ENCODE measurements at places on chromosomes 12 and 14.
A peak's percentile ranks its signal among the peaks of the same experiment; 100 is the strongest.

DNA sequence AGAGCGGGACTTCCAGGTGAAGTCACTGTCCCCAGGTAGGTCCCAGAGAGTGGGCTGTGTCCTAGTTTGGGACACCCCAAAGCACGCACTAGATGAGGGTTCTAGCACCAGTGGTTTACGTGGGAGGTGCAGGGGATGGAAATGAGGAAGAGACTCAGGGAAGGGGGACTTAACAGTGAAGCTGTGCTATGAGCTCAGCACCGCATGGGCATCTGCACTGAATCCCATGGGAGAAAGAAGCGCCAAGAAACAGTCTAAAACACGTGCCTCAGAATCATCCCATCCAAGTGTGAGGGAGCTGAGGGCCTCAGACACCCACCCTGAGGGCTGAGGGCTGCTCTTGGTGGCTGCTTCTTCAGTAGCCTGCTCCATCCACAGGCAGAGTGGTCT lies 71.5 kb upstream of the ZFP36L1 start:
- no peak for DNase-seq

- DNase-seq, result no peak
Measured at GRCh38 chr14:104639885-104640548, 35.4 kb upstream of the TMEM179 start.

- no peak for DNase-seq
Measured at GRCh38 chr14:97874394-97874793, 1077.2 kb downstream of the VRK1 start.

GRCh38 chr12:56258820-56259183 lies 618 bp upstream of the ANKRD52 start:
- DNase-seq, result no peak

GRCh38 chr12:2288875-2289274 lies 236.1 kb downstream of the CACNA1C start:
- no peak for DNase-seq

GRCh38 chr14:96214793-96215192 lies 10.2 kb downstream of the BDKRB2 start:
- DNase-seq, result no peak

GRCh38 chr12:28951935-28952334 lies 197.1 kb upstream of the FAR2 start:
- DNase-seq, result no peak

GRCh38 chr12:89618113-89618862 lies 90.3 kb downstream of the ATP2B1 start:
- no peak for DNase-seq

DNA sequence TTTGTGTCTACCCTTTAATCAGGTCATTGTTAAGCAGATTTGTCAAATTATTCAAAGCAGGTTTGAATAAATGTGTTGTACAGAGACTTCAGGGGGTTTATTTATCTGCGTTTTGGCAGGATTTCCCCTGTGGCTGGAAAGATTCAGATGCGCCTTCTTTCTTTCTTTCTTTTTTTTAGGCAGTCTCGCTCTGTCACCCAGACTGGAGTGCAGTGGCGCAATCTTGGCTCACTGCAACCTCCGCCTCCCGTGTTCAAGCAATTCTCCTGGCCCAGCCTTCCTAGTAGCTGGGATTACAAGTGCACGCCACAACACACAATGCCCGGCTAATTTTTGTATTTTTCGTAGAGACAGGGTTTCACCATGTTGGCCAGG lies 6.3 kb upstream of the NANOGNB start:
- DNase-seq, result no peak

- no peak for DNase-seq
Measured at GRCh38 chr12:123854232-123854631, 92.1 kb downstream of the DNAH10 start.

- DNase-seq, result no peak
Measured at GRCh38 chr14:21528381-21529348, 2.5 kb upstream of the SALL2 start.

- no peak for DNase-seq
Measured at GRCh38 chr12:51482929-51483697, 58.5 kb downstream of the SLC4A8 start.

GRCh38 chr12:76029982-76030340 lies 1.6 kb downstream of the PHLDA1 start:
- no peak for DNase-seq

DNA sequence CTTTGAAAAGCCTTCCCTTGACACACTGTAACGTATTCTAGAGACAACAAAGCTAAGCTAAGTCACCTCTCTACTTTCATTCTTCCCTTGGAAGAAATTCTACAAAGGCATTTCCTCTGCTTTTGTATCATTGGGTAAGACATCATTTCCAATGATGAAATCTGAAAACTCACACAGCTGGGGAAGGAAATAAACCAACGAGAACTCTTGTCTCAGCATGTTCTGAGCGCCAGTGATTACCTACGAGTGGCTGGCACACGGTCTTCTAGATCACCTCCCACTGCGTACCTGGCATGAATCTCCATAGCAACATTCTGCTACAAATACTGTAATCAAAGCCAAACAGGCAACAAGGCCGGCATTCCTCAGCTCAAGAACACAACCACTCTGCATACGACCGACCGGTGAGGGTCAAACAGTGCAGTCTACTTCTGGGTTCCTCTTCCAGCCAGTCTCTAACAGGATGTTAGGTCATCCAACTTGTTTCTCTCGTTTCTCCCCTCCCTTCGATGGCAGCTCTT lies 7.6 kb downstream of the VPS37B start:
- peak; percentile 20 for DNase-seq
